CD8-positive, alpha-beta memory T cell (primary cell): ENCODE measurements at places on chromosomes 3 and 15. TPM values are rescaled to one million over a fixed set of nuclear protein-coding genes. Genes with fewer than 3 reads are reported as not detected.

PARP15 gene
- 8.5 TPM for polyA plus RNA-seq

PLCB2 gene
- polyA plus RNA-seq = 34.8 TPM

MNS1 gene
- polyA plus RNA-seq = not detected

ZBTB11 gene
- 14.5 TPM for polyA plus RNA-seq

CSPG5 gene
- polyA plus RNA-seq = not detected

INTS14 gene
- polyA plus RNA-seq = 29.9 TPM

BCHE gene
- not detected for polyA plus RNA-seq

ALDH1A2 gene
- polyA plus RNA-seq = not detected

CALML4 gene
- 0.40 TPM for polyA plus RNA-seq

ZNF710 gene
- 2.6 TPM for polyA plus RNA-seq

ITIH3 gene
- polyA plus RNA-seq = not detected

C15orf39 gene
- 6.1 TPM for polyA plus RNA-seq

SOX14 gene
- not detected for polyA plus RNA-seq

CHRM5 gene
- not detected for polyA plus RNA-seq

KNG1 gene
- not detected for polyA plus RNA-seq

FAM43A gene
- 19.6 TPM for polyA plus RNA-seq

PPP1R14D gene
- not detected for polyA plus RNA-seq

IVD gene
- polyA plus RNA-seq = 56.0 TPM

TCAIM gene
- polyA plus RNA-seq = 14.4 TPM

PLSCR2 gene
- not detected for polyA plus RNA-seq

GCHFR gene
- 114 TPM for polyA plus RNA-seq

ZCWPW2 gene
- polyA plus RNA-seq = 0.66 TPM

CCDC39 gene
- not detected for polyA plus RNA-seq

CCR8 gene
- polyA plus RNA-seq = 2.1 TPM

THRB gene
- polyA plus RNA-seq = not detected

DUOXA1 gene
- 0.29 TPM for polyA plus RNA-seq

CHL1 gene
- polyA plus RNA-seq = not detected

CCDC9B gene
- 0.08 TPM for polyA plus RNA-seq

KY gene
- polyA plus RNA-seq = 0.36 TPM
